Placental epithelial cell (primary cell): ENCODE measurements at places on chromosomes 16 and 17. TPM values are rescaled to one million over a fixed set of nuclear protein-coding genes. Genes with fewer than 3 reads are reported as not detected.

AIPL1 gene
- total RNA-seq = not detected in 2 replicates

RASL10B gene
- 0.39 and 0.65 TPM in 2 replicates for total RNA-seq

MYH1 gene
- not detected in 2 replicates for total RNA-seq

OR3A3 gene
- not detected in 2 replicates for total RNA-seq

CA4 gene
- not detected in 2 replicates for total RNA-seq
